Ammon's horn (tissue), 1 donor: ENCODE measurements at places on chromosomes 13 and 19.

- no peak for DNase-seq
Measured at GRCh38 chr19:18453269-18454024, 15.5 kb upstream of the ISYNA1 start.

- DNase-seq: no peak
Measured at GRCh38 chr13:31267126-31267784, 67.5 kb downstream of the B3GLCT start.

GRCh38 chr13:29733147-29733611 lies 117.2 kb downstream of the UBL3 start:
- no peak for DNase-seq

GRCh38 chr19:38496603-38497487 lies 63.4 kb downstream of the RYR1 start:
- no peak for DNase-seq

GRCh38 chr13:42378383-42378780 lies 106.4 kb downstream of the AKAP11 start:
- no peak for DNase-seq

- no peak for DNase-seq
Measured at GRCh38 chr13:107438251-107438650, 777.1 kb downstream of the LIG4 start.

DNA sequence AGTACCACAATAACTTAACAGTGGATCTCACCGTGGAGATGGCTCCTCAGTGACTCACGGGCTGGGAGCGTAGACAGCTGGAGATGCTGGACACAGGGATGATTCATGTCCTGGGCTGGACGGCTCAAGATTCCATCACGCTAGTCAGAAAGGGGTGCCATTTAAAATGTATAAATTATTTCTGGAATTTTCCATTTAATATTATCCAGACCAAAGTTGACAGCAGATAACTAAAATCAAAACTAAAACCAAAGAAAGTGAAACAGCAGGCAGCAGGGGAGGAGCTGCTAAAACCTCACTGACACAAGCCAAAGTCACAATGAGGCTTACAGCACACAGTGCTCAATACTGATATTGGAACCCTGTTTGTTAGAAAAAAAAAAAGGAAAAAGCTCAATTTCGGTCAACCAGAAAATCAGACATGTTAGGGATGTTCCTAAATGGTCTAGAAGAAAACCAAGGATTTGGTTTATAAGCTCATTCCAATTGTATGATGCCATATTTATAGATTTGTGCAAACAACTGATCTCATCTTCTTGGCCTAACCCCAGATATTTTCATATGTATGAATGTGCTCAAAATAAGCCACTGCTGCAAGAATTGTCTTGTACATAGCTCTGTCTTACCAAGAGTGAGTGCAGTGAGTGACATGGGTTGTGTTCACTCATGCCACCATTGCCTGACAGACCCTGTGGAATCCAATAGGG lies 111.8 kb downstream of the SACS start:
- no peak for DNase-seq

GRCh38 chr13:20514866-20515265 lies 10.8 kb downstream of the CRYL1 start:
- DNase-seq: no peak
